ENCODE measurements at places on chromosomes 3 and 15.

- DNase-seq, result no peak
Measured at GRCh38 chr3:187946163-187946691, 201.0 kb upstream of the BCL6 start.

GRCh38 chr15:37057831-37058230, 42.5 kb downstream of the MEIS2 start:
- DNase-seq, result no peak

DNA sequence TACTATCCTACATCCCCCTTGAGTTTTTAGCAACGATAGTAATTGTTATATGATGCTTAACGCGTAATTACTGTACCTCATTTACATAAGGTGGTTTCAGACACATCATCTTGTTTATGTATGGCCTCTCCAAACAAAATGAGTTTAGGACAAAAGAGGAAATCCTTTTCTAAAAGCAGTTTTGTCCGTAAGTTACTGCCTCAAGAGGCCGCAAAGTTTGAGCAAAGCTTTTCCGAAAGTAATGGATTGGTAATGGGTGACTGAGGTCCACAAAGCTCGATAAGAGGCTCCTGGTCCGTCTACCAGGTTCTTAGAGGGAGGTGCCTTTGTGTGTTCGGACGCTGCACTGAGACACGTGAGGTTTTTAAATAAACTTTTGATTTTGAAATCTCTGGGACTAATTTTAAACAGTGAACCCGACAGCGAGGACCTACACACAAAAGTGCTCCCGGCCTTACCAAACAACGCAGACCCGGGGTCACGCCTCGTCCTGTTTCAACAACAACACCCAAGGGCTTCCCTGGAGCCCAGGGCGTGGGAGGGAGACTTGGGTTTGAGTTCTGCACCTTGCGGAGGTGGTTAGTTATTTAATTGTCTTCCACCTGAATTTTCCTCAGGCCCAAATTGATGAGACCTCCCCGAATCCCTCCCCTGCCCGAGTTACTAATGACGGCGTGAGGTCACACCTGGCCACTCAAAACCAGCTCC, 456 bp upstream of the C15orf61 start:
- DNase-seq, result no peak

DNA sequence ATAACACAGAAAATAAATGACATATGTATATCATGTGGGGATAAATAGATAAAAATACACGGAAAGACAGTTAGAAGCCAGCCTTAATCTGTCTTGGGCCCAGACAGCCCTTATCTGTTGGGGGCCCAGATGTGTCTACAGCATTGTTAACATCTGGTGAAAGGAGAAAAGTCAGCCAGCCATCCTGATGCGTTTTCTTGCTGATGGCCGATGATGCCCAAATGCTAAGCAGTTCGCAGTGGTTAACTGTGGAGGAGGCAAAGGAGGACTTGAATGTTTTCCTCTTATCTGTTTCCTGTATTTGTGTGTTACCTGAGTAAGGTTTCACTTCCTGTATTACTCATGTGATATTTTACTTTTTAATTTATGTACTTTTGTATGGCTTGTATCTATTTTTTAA, 46.2 kb downstream of the NOX5 start:
- DNase-seq, result no peak

- DNase-seq, result no peak
Measured at GRCh38 chr3:197019021-197019420, 10.6 kb downstream of the MELTF start.

GRCh38 chr3:81549388-81549787, 212.1 kb downstream of the GBE1 start:
- no peak for DNase-seq

GRCh38 chr3:25403968-25404367, 24.1 kb upstream of the RARB start:
- DNase-seq, result no peak

GRCh38 chr3:93843981-93844380, 129.7 kb downstream of the PROS1 start:
- peak; percentile 44 for DNase-seq

- no peak for DNase-seq
Measured at GRCh38 chr15:42494998-42495360, 455 bp upstream of the SNAP23 start.

GRCh38 chr15:70712271-70712670, 51.1 kb downstream of the UACA start:
- no peak for DNase-seq

All from glomerular endothelial cell (primary cell).